ENCODE measurements at places on chromosomes 3 and 15.

DNA sequence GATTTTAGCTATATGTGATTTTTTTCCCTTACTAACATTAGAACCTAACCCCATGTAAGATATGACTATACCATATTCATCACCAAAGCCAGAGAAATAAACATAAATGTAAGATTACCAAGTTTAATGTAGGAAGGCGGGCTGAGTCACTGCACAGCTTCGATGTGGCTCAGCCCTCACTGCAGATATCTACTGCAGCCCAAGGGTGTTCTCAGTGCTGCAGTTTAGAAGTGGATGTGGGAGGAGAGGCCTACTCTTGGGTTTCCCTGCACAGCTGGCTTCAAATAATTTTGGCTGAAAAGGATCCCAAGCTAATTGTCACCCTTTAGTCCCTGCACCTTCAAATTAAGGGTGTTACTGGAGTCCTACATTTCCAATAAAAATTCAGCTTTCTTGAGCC lies 9.3 kb downstream of the ARPP19 start:
- peak; percentile 32 for DNase-seq

GRCh38 chr3:148510116-148510515 lies 187.6 kb upstream of the AGTR1 start:
- no peak for DNase-seq

GRCh38 chr3:45979378-45979777 lies 16.2 kb downstream of the FYCO1 start:
- DNase-seq, result no peak

GRCh38 chr3:17204049-17204650 lies 319.4 kb downstream of the PLCL2 start:
- DNase-seq, result no peak

DNA sequence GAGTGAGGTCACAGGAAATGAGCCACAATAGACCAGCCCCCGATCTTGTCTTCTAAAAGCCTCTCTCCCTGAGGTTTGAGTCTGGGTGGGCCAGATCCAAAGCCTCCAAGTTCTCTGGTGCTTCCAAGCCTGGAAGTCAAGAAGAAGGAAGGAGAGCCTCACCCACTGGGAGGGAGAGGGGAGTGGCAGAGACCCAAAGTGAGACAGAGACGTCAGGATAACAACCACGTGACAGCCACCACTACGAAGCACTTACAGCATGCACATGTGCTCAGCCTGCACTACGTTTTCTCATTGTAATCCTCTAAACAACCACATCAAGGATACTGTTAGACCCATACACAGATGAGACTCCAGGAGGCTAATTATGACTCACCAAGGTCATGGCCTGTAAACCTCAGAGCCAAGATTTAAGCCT lies 197.3 kb upstream of the LINGO1 start:
- DNase-seq, result peak; percentile 93

DNA sequence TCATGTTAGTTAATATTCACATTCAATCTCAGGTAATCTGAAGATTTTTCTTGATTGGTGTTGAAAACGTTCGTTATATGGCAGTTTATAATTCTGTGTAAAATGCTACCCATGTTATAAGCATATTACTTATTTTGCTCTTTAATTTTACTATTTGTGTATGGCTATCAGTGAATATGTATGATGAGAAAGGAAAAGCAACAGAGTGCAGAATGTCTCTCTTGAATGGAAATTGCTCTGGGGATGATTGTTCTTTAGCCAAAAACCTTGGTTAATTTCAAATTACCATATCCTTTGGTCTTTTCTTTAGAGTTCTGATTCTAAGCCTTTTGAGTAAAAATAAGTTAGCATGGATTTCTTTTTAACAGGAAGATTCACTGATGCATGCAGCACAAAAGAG lies 2.5 kb downstream of the SERPINI1 start:
- no peak for DNase-seq

GRCh38 chr15:98927996-98928395 lies 79.6 kb downstream of the PGPEP1L start:
- no peak for DNase-seq

Measured in astrocyte of the spinal cord (primary cell).